Fibroblast of skin of right biceps (primary cell): ENCODE measurements at places on chromosomes 6 and 20.

DNA sequence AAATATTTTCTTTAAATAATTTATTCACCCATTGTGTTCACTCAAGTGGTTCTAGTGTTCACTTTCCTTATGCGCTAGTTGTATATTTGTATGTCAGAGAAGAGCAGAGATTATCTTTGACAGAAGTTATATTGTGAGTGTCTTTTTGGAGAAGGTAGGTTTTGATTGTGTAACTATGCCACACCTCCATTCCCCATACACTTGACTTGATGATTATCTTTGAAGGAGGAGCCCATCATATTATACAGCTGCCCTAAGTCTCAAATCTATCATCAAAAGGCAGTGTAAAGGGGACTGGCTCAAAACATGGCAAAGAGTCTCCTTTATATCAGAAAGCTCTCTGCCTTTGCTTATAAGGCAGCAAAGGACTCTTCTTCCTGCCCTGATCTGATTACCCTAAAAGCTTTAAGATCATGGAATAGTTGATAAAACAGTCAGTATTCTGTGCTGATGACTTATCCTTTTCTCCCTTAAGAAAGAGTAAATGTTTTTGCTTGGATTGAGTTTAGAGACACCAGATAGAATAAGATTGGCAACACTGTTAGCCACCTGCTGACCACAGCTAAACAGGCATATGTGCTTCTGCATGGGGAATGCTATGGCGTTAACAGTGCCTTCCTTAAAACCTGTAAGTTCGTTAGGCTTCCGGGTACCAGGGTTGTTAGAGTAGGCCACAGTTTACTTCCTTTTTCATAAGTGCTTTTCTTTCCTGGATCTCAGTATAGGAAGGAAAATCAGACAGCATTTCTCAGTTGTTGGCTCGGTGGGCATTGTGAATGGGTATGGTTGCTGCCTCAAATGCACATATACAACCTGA lies 22.6 kb downstream of the TOP1 start:
- DNase-seq: no peak

DNA sequence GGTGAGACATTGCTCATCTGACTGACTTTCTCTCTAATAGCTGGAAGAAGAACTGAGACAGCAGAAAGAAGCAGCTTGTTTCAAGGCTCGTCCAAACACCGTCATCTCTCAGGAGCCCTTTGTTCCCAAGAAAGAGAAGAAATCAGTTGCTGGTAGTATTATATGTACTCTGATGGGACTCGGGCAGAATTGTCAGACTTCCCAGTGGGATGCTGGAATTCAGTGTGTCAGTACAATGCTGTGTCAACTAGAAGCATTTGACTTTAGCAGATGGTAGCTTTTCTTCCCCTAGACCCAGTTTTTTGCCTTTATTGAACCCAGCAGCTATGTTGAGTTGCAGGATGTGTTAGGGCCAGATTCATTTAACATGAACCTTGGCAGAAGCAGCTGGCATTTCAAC lies 21.8 kb upstream of the MYLK2 start:
- DNase-seq: no peak

- no peak for DNase-seq
These were observed 65.5 kb downstream of the MAN1A1 start for GRCh38 chr6:119283979-119284545.

GRCh38 chr20:62408640-62409039 lies 1.6 kb upstream of the CABLES2 start:
- no peak for DNase-seq

DNA sequence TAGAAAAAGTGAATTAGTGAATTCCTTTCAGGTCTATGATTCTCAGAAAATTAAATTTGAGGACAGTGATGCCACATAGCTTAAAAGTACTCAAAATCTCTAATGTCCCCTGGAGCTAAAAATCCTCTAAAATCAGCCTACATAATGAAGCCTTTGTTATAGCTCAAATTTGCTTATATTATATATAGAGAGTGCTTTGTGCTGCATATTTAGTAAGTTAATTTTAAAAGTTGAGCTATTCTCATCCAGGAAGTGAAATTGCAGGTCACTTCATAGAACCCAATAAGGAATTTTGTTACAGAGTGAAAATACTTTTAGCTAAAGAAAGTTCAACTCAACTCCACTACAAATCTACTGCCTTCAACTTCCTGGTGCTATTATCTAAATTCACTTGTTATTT lies 507.5 kb upstream of the MAP3K7 start:
- DNase-seq: no peak

DNA sequence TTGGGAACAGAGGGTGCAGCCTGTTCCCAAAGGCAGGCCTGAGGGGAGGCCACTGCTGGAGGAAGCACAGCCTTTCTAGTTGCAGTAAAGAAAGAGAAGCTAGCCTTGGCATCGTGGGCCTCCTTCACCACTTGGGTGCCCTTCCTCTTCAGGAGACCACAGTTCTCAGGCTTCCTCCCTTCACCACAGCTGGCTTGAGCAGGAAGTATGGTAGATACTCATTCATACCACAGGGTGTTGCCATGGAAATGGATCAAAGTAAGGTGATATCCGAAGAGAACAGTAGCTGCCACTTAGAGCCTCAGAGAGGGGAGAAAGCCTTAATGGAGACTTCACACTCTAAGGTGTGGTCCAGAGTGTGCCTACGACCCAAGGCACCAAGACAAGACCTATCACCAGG lies 120.4 kb upstream of the RIPOR2 start:
- no peak for DNase-seq

GRCh38 chr6:53493635-53494025 lies 51.3 kb downstream of the GCLC start:
- DNase-seq: peak; percentile 22

DNA sequence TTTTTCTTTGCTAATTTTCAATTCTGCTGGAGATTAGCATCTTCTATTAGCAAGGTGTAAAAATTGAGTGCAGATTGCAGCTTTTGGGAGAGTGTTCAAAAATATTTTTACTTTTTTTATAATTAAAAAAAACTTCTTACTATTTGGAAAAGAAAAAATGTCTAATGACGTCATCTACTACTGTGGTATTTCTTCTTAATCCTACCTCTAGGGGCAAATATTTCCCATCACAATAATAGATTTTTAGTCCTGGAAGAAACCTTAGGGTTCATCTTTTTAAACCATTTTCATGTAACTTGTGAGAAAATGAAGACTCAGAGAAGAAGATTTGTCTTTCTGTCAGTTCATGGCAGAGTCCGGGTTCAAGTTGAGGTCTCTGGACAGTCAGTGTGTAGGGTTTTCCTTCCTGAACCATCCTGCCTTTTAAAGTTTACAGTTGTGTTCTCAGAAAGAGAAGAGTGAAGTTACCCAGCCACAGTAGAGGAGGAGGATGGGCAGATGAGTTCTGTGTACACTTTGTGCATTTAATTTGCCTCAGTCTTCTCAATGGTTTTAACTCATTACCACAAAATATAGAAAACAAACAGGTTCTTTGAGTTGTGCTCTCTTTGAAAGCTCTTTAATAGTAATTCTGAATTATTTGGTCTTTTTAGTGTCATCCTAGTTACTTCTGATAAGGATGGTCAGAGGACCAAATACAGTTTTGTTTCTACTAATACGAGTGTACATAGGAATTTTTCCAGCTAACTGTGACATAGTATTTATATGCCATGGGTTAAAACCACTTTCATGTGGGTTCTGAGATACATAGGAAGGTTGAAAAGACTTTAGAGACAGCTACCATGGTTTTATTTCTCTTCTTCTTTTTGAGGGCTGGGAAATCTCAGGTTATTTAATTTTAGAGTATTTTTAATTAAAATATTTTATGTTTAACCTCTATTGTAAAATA lies 184.7 kb downstream of the CDKAL1 start:
- no peak for DNase-seq
